HuH-7 (cell line): ENCODE measurements at places on chromosomes 6 and 20.

DNA sequence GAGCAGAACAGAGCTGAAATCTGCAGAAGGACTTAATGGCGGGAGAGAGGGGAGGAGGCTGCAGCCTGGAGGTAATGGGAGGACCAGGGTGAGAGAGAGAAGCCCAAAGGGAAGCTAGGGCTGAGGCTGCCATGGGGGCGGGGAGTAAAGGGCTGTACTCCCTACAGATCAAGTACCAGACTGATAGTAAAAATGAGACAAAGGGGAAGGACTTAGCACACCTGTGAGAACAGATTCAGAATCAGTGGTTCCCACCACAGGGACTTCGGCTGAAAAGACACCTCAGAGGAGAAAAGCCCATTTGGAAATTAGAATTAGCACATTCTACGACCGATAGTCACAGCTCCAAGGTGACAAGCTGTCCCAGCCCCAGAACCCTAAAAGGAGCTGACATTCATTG, 6.4 kb upstream of the TBXT start:
- DNase-seq = no peak

DNA sequence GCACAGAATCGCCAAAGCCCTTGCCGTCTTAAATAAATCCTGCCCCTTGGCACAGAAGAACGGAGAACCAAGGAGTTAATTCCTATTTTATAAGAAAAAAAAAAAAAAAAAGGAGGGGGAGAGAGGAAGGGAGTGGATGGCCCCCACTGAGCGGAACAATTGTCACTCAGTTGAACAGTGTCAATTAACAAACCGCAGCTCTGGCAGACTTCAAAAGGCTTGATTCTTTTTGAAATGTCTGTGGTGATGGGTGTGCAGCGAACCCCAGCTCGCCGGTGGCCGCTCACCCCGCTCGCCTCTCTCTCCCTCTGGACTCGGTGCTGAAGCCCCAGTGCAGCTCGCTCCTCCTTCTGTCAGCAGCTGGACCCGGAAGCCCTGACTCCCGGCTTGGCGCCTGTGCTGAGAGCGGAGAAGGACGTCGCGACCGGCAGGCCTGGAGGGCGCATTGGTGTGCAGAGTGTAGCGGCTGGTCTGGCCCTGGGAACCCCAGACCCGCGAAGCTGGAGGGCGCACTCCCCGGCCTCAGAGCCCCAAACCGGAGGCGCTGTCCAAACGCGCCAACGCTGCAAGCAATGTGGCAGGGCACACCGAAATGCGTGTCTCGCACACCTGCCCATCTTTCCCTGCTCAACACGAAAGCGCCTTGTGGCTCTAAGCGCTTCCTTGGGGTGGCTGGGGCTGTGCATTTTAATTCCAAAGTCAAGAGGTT, 3.4 kb downstream of the LINC00237 start:
- no peak for DNase-seq

- no peak for DNase-seq
Measured at GRCh38 chr6:168866534-168866933, 387.1 kb downstream of the THBS2 start.

- no peak for DNase-seq
Measured at GRCh38 chr6:134619789-134620188, 301.9 kb upstream of the SGK1 start.

GRCh38 chr6:31112478-31112877, at the start of gene C6orf15:
Gene C6orf15, minus strand, starts transcription at chr6:31112575. Its CDS starts 20 bp downstream, at chr6:31112555.
- DNase-seq = no peak

GRCh38 chr6:159257846-159258245, 88.6 kb downstream of the FNDC1 start:
- no peak for DNase-seq

DNA sequence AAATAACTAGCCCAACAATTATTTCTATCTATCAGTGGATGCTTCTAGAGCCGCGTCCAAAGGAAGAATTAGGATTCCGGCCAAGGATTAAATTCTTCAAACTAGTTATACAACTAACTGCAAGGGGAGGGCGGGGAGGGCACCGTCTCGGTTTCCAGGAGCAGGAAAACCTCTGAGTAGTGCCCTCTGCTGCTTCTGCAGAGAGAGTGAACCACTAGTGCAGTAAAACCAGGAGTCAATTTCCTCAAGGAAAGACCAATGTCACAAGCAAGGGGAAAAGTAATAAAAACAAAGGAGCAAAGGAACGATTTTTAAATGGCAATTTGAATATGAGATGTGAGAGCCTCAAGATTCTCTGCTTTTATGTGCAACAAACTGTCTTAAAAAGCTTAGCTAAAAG, 16.5 kb upstream of the UBE2J1 start:
- DNase-seq = no peak

- DNase-seq = no peak
Measured at GRCh38 chr20:34941226-34941625, 14.4 kb downstream of the GSS start.

GRCh38 chr6:34235307-34236130, 1.2 kb upstream of the HMGA1 start:
- DNase-seq = no peak

DNA sequence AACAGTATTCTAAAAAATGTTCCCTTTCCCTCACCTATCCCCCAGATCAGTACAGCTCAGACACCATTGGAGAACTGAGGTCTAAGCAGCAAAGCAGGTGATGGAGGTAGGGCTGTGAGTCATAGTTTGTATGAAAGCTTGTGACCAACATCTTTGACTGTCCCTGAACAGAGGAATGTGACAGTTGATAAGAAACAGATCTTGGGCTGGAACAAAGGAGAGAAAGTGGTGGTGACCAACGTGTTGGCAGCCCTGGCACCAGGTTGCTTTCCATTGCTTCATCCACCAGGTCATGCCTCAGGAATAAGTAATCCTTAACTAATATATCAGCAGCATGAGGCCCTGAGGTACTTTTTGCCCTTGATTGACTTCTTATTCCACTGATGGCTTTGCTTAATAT, 19.9 kb upstream of the CRIP3 start:
- DNase-seq = no peak

DNA sequence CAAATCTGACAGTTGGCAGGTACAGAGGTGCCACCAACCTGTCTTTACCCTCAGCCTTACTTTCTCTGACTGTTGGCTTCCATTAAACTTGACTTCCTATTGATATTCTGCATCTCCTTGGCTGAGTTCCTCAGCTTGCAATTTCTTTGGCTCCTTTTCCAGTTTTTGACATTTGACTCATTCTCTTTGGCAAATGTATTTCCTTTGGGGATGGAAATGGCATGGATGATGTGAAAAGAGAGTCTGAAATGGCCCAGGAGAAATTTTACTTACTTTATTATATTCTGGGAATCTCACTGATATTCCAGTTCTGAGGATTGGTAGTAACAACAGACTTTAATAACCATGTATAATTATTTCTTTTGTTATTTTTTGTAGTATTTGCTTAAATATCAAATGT, 255.2 kb downstream of the CD109 start:
- DNase-seq = no peak

DNA sequence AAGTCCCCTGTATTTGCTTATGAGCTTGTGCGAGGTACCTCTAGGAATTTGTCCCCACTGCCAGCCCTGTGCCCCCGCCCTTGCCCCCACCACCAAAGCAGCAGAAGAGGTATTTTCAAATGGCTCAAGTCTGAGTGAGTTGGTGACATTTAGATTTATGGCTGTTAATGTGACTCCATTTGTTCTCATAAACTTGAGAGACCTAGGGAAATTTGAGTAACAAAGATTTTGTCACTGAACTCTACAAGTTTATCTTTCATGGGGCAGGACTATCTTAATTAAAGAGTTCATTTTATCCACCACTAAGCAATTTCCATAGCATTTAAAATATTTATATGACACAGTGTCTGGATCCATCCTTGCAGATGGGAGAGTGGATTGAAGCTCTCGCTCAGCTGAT, 108.5 kb downstream of the PRND start:
- DNase-seq = no peak
